EL (cell line): ENCODE measurements at places on chromosomes 12 and 14.
A peak's percentile ranks its signal among the peaks of the same experiment; 100 is the strongest.

- peak; percentile 99 for DNase-seq
Observed at GRCh38 chr14:93959239-93960107, 16.9 kb downstream of the ASB2 start.

- DNase-seq = no peak
Observed at GRCh38 chr12:115094163-115094816, 410.3 kb upstream of the TBX3 start.

GRCh38 chr14:105315941-105316576, 1.5 kb downstream of the PACS2 start:
- DNase-seq = peak; percentile 46

DNA sequence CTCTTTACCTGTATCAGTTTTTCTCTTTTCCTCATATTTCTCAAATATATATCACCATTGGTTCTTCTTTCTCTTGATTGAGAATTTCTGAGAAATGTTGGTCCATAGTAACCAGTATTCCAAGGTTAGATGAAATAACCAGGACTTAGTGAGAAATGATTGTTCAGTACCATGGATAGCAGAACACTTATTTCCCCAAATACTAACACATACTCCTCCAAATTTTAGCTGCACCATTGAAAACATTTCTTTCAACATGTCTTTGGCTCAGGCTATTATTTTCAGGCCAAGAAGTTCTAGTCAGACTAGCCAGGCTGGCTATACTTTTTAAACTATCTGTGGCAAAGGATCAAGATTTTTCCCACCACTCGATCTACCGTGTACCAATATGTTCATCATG, 113.3 kb downstream of the PTPRO start:
- no peak for DNase-seq

GRCh38 chr12:30913323-30913722, 13.2 kb upstream of the TSPAN11 start:
- no peak for DNase-seq

DNA sequence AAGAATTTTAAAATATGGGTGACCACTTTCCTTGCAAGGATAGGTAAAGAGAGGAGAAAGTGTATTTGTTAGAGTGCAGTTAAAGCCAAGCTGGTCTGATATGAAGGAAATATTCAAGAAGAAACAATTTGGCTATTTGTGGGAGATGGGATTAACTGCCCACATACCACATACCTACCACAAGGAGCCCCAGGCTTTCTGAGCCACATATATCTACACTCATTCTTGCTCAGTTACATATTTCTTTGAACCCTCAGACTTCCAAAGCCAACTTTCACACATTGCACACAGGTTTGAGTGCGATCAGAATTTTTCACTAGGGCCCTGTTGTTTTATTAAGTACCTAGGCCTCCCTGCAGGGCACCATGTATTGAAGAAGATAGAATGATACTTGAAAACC, 330.2 kb downstream of the ZFP36L1 start:
- DNase-seq = peak; percentile 42

DNA sequence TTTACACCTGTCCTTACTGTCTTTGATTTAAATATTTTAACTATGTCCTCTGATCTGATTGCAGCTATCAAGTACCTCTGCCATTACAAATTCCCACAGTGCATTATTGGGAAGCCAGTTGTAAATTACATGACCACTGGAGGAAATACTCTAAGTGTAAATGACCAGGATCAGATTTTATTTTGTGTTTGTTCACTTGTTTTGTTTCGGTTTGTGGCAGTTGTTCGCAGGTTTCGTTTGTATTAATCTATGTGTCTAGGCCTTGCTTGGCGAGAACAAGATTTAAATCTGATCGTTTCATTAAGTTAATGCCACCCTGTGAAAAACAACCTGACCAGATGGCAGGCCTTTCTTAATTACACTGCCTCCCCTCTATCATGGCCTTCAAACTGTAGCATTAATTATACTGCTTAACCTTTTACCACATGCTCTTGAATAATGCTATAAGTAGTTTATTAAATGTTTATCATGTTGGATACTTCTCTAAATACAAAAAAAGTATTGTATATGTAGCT, 990.1 kb downstream of the TMTC2 start:
- no peak for DNase-seq

- no peak for DNase-seq
Observed at GRCh38 chr12:130787041-130787440, 52.0 kb downstream of the STX2 start.

DNA sequence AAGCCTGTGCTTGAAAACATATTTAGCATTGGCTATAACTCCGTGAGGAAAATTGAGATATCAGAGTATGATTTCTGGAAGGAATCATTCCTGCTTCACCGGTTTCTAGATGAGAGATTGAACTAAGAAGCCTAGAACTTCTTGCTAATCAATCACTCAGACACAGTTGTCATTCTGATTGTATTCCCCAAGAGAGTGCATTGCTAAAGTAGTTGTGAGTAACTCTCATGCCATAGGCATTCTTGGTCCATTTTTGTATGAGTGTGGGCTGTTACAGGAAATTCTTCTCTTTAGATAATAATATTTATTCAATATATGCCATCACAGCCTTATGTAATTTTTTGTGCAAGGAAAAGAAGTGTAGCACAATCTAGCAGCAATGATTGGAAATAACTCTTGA, 893.3 kb upstream of the MDGA2 start:
- DNase-seq = no peak

- peak; percentile 12 for DNase-seq
Observed at GRCh38 chr14:77098529-77099353, 683 bp downstream of the CIPC start.

- DNase-seq = no peak
Observed at GRCh38 chr12:115470977-115471376, 787.0 kb upstream of the TBX3 start.

DNA sequence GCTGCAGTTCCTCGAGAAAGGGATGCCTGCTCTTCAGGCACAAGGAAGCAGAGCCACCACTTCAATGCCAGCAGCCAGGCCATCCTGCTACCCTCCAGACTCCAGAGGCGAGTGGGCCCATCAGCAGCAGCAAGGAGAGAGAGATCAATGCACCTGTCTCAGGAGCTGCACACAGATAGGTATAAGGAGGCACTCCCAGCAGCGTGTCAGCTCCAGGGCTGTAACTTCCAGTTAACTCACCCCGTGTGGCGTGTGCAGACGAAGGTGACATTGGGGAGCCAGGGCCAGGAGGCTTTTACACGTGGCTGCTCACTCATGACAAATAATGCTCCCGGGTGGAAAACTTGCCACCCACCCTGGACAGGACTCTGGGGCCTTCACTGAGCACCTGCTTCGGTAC, 24.2 kb downstream of the GALNT16 start:
- no peak for DNase-seq

DNA sequence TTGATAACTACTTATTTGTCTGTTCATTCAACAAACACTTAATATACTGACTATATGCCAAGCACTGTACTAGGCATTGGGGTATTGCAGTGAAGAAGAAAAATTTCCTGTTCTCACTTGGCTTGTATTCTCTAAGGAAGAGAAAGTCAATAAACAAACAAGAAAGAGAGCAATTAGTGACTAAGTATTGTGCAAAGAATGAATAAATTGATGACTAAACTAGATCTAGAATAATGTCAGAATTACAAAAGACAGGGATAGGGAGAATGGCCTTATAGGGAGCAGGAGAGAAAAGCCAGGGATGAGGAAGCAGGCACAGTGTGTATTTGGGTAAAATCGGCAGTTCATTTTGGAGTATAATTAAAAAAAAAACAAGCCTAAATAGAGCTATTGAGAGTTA, 4.2 kb upstream of the LIN7A start:
- DNase-seq = no peak

GRCh38 chr12:114812858-114813761, 129.1 kb upstream of the TBX3 start:
- no peak for DNase-seq

- DNase-seq = peak; percentile 13
Observed at GRCh38 chr12:42669553-42669952, 80.0 kb upstream of the PRICKLE1 start.

GRCh38 chr14:92259613-92260357, 63.2 kb upstream of the SLC24A4 start:
- DNase-seq = no peak

DNA sequence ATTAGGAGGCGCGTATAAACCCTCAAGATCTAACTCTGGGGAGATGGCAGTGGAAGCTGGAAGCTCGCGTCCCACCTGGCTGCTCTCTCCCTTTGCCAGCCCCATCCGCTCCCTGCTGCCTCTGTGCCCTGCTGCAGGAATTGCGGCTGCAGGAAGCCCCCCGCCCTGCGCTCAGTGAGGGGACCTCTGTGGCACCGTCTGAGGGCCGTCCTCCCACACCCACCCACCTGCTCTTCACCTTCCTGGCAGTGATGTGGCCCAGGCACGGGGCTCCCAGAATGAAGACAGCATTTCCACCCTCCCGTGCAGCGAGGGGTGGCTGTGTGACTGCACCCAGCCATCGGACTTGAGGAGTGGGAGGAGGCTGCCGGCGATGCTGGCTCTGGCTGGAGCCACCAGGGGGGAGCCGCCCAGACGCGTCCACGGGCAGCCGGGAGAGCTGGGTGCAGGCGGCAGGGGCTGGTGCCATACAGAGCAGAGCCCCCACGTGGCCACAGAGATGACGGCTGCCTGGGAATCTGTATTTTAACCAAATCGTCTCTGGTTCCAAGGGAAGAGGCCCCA, 28.3 kb upstream of the GALNT9 start:
- no peak for DNase-seq

- no peak for DNase-seq
Observed at GRCh38 chr12:15001733-15002382, 29.0 kb downstream of the PDE6H start.

DNA sequence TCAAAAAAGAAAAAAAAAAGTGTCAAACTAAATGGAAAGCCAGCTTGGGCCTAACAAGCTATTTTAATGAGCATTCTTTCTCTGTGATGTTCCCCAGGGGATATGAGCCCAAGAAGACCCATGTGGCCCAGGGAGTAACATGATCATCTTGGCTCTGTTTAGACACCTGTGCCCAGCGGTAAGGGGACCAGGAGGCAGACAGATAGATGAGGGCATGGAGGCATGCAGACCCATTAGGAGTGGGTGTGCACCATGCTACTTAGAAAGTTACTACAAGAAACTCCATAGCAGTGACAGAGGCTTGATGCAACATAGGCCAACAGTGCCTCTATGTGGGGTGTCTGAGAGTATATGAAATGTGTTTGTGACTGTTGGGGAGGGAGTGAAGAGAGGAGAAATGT, 3.1 kb upstream of the CREBL2 start:
- DNase-seq = peak; percentile 22

DNA sequence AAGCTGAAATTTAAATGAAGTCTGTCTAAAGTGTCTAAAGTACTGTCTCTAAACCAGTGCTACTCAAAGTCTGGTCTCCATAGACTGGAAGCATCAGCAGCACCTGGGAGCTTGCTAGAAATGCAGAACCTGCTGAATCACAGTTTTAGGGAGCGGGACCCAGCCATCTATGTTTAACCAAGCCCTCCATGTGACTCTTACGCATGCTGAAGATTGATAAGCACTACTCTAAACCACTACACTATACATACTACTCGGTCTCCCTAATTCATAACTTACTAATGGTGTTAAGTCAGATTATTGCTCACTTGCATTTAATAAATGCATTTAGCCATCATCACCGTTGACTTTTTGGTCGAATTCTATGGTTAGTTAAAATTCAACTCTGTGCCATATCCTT, 88.8 kb downstream of the SLC25A21 start:
- DNase-seq = no peak
